ENCODE measurements at places on chromosomes 3 and 15.

DNA sequence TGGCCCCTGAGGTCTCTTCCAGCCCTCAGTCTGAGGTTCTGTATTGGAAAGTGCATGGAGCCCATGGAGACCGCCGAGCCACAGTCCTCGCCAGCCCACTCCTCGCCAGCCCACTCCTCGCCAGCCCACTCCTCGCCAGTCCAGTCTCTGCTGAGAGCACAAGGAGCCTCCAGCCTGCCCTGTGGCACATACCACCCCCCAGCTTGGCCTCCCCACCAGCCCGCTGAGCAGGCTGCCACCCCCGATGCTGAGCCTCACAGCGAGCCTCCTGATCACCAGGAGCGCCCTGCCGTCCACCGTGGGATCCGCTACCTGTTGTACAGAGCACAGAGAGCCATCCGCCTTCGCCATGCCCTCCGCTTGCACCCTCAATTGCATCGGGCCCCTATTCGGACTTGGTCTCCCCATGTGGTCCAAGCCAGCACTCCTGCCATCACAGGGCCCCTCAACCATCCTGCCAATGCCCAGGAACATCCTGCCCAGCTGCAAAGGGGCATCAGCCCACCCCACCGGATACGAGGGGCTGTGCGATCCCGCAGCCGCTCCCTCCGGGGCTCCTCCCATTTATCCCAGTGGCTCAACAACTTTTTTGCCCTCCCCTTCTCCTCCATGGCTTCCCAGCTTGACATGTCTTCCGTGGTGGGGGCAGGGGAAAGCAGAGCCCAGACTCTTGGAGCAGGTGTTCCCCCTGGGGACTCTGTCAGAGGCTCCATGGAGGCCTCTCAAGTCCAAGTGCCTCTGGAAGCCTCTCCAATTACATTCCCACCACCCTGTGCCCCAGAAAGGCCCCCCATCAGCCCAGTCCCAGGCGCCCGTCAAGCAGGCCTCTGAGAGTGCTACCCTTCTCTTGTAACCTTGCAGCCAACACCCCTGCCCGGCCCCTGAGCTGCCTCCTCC is 40.9 kb downstream of the PML start:
- no peak for DNase-seq

DNA sequence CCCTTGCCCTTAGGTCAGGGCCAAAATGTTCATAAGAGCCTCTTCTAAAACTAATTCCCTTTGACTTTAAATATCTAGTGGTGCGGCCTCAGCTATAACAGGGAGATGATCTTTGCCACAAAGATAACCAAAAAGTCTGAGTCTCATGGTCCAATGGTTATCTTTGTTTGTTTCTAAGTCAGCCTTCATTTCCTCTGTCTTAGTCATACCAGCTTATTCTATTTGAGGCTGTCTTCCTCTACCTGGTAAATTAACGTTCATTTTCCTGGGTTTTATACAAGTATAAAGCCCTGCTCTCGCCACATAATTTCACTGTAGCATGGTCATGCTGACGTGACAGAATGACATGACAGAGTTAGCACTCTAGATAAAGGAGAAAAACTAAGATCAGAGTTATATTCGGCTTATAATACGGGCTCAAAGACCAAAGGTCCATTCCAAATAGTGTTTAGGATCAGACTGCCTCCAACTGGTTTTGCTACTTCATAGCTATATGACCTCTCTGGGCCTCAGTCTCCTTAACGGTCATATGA is 18.4 kb downstream of the ZNF860 start:
- no peak for DNase-seq

DNA sequence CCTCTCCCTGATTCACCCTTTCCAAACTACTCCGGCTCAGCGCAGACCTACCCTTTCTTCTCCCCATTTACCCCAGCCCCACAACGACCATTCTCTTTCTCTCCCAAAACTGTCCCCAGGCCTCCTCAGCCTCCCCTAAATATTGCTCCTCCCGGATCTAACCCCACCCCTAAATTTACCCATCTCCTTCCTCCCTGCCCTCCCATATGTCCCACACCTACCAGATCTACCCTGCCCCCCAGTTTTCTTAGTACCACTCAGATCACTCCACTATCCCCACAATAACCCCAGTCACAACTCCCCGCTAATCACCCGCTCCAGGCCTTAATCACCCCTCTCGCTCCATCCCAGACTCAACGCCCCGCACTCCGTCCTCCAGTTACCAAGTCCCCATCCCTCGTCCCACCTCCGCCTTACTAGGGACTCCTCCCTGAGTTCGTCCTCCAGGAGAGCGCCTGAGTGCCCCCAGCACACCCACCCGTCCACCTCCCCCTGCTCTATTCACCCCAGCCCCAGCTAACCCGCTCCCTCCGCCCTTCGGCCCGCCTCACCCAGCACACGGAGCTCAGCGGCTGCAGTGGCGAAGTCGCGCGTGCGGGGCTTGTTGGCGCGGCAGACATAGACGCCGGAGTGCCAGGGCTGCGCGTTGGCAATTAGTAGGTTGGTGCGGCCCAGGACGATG is 18.6 kb upstream of the IGDCC3 start:
- no peak for DNase-seq

- no peak for DNase-seq
These were observed 62.0 kb upstream of the BCL6 start for GRCh38 chr3:187807086-187807862.

Measured in Panc1 (cell line).